Thyroid gland (tissue), 4 donors: ENCODE measurements at places on chromosomes 11 and 22. TPM values are rescaled to one million over a fixed set of nuclear protein-coding genes. Genes with fewer than 3 reads are reported as not detected.

- peaks cover 4% of the 10 kb centered on the region for H3K4me1 ChIP-seq
- no peak for DNase-seq
- H3K36me3 ChIP-seq = no peaks in the 10 kb centered on the region
- H3K27me3 ChIP-seq = no peaks in the 10 kb centered on the region
- H3K4me3 ChIP-seq = no peak overlapping the region
- no peak overlapping the region for H3K27ac ChIP-seq
Measured at GRCh38 chr11:74559934-74560309, 32.5 kb upstream of the POLD3 start.

- no peak overlapping the region for H3K4me3 ChIP-seq
- peaks cover 18% of the 10 kb centered on the region for H3K4me1 ChIP-seq
- no peaks in the 10 kb centered on the region for H3K36me3 ChIP-seq
- no peak overlapping the region for H3K27ac ChIP-seq
- H3K27me3 ChIP-seq = no peaks in the 10 kb centered on the region
Measured at GRCh38 chr11:102010776-102011494, 36.3 kb upstream of the CFAP300 start.

- H3K4me3 ChIP-seq = no peak overlapping the region
- DNase-seq = no peak
- peak overlapping the region; percentile 95 for H3K27ac ChIP-seq
- H3K36me3 ChIP-seq = peaks cover 3% of the 10 kb centered on the region
Measured at GRCh38 chr11:102447193-102447592, 5.4 kb downstream of the TMEM123 start.

GRCh38 chr22:30196141-30196879 is 50.2 kb downstream of the LIF start:
- peaks cover 30% of the 10 kb centered on the region for H3K4me1 ChIP-seq
- peak overlapping the region; percentile 92 for H3K27ac ChIP-seq
- peak; percentile 78 for DNase-seq
- H3K4me3 ChIP-seq = no peak overlapping the region

DNA sequence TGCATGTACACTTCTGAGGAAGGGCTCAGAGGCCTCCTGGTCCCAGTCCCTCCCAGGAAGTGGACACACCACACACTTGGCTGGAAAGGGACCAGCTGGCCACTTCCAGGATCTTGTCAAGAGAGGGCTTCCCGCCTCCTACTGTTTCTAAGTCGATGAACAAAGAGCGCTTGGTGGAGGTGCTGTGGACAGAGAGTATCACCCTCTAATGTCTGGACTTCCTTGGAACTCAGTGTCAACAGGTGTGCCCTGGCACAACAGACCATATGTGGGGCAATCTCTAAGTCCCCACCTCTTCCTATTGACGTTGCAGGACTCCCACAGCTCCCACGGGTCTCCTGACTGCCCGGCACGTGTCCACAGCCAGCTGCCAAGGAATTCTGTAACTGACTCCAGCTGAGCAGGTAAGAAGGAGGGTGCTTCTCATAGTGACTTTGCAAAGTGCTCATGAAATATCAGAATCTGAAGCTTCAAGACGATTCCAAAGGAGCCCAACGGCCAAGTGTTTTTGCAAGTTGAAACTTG is 16.1 kb downstream of the POU2AF1 start:
- H3K27ac ChIP-seq = peak overlapping the region; percentile 27
- H3K36me3 ChIP-seq = no peaks in the 10 kb centered on the region
- DNase-seq = peak; percentile 86
- H3K27me3 ChIP-seq = no peaks in the 10 kb centered on the region
- H3K4me1 ChIP-seq = peaks cover 13% of the 10 kb centered on the region

Gene OR52H1
- total RNA-seq = 2.8 TPM

GRCh38 chr22:17514084-17514483 is 49.2 kb upstream of the SLC25A18 start:
- no peaks in the 10 kb centered on the region for H3K4me1 ChIP-seq
- no peak for DNase-seq
- no peaks in the 10 kb centered on the region for H3K27me3 ChIP-seq

- peaks cover 14% of the 10 kb centered on the region for H3K4me1 ChIP-seq
- no peak overlapping the region for H3K4me3 ChIP-seq
- H3K36me3 ChIP-seq = no peaks in the 10 kb centered on the region
- no peaks in the 10 kb centered on the region for H3K27me3 ChIP-seq
- DNase-seq = peak; percentile 89
Measured at GRCh38 chr11:69101115-69101791, 52.5 kb downstream of the TPCN2 start.
